ENCODE measurements at places on chromosomes 7 and 10.

GRCh38 chr10:74249865-74250264 is 98.8 kb downstream of the ADK start:
- DNase-seq, result no peak
- no peaks in the 10 kb centered on the region for H3K36me3 ChIP-seq
- H3K4me1 ChIP-seq, result peaks cover 2% of the 10 kb centered on the region
- H3K27me3 ChIP-seq, result no peaks in the 10 kb centered on the region
- H3K4me3 ChIP-seq, result no peak overlapping the region

DNA sequence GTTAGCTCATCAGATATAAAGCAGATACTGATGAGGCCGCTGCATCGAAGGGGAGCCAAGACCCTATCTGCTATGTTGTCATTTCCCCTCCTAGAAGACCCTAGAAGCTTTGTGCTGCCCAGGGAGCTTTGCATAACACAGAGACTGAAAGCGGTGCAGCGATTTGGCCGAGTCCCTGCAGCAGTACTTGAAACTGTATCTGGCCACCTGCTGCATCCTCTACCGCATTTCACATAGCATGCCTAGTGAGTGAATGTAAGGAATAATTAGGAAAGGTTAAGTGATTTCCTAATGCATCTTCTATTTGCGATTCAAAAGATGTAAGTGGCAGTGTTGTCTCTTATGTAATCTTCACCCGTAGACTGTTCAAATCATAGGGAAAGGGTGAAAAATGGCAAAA is 106.7 kb downstream of the LRMDA start:
- H3K27me3 ChIP-seq, result peaks cover 2% of the 10 kb centered on the region
- no peak for DNase-seq
- no peaks in the 10 kb centered on the region for H3K36me3 ChIP-seq
- no peak overlapping the region for H3K27ac ChIP-seq

DNA sequence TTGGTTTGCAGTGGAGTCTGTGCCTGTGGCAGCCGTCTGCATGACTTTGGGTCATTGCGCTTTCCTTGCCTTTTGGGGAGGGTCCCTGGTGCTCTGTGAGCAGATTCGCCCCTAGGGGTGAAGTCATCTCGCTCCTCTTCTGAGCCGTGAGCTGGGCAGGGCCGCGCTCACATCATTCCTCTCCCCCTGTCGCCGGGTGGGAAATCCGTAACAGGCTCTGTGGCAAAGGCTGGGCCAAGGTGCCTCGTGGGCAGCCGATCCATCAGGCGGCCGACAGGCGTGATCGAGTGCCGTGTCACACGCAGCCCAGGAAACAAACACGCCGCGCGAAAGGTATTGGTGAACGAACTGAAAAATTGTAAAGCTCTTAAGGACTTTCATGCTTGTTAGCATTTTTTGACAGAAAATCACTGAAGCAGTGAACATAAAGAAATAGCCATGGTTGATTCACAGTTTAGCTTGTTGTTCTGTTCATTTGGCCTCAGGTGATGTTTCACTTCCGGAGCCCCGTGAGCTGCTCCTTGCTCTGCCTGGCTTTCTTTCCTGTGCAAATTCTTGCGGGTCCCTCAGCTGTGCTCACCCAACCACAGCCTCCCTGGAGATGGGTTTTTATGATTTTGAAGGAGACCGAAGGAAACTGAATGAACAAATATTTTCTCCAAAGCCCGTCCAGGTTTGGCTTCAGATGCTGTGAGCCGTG is 122.1 kb downstream of the NKX6-2 start:
- no peak overlapping the region for H3K27ac ChIP-seq
- peak; percentile 18 for DNase-seq
- H3K4me1 ChIP-seq, result peaks cover 21% of the 10 kb centered on the region
- no peak overlapping the region for H3K4me3 ChIP-seq

- H3K4me1 ChIP-seq, result no peaks in the 10 kb centered on the region
- no peak overlapping the region for H3K4me3 ChIP-seq
- H3K36me3 ChIP-seq, result no peaks in the 10 kb centered on the region
- no peaks in the 10 kb centered on the region for H3K27me3 ChIP-seq
- no peak overlapping the region for H3K27ac ChIP-seq
Measured at GRCh38 chr7:136585954-136586670, 282.3 kb upstream of the CHRM2 start.

GRCh38 chr7:48170506-48170905 is 752 bp upstream of the ABCA13 start:
- no peak overlapping the region for H3K27ac ChIP-seq
- DNase-seq, result no peak
- H3K27me3 ChIP-seq, result no peaks in the 10 kb centered on the region

Measured in glutamatergic neuron (in vitro differentiated cells).